H1 (cell line): ENCODE measurements at places on chromosomes 3 and 15. TPM values are rescaled to one million over a fixed set of nuclear protein-coding genes. Genes with fewer than 3 reads are reported as not detected.

DNA sequence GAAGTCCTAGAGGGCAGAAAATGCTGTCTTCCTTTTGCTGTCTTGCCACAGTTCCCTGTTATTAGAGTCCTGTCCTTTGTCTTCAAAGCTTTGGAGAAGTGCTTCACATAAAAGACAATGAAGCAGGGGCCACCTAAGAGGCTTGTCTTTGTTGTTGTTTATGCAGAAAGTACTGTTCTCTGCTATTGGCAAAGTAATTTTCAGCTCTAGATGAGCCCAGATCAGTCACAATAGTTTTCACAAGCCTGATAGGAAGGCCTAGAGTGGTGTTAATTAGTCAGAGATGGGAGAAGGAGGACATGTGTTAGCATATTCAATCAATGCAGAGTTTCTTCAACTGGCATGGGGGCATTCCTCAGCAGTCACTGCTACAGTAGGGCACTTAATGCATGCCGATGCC, 300.0 kb downstream of the PTPRG start:
- no peak overlapping the region for H3K4me3 ChIP-seq
- H3K36me3 ChIP-seq = no peaks in the 10 kb centered on the region
- H3K4me1 ChIP-seq = no peaks in the 10 kb centered on the region; the same call in 1 of the 2 replicates
- H3K27ac ChIP-seq = no peak overlapping the region
- no peaks in the 10 kb centered on the region for H3K27me3 ChIP-seq

DNA sequence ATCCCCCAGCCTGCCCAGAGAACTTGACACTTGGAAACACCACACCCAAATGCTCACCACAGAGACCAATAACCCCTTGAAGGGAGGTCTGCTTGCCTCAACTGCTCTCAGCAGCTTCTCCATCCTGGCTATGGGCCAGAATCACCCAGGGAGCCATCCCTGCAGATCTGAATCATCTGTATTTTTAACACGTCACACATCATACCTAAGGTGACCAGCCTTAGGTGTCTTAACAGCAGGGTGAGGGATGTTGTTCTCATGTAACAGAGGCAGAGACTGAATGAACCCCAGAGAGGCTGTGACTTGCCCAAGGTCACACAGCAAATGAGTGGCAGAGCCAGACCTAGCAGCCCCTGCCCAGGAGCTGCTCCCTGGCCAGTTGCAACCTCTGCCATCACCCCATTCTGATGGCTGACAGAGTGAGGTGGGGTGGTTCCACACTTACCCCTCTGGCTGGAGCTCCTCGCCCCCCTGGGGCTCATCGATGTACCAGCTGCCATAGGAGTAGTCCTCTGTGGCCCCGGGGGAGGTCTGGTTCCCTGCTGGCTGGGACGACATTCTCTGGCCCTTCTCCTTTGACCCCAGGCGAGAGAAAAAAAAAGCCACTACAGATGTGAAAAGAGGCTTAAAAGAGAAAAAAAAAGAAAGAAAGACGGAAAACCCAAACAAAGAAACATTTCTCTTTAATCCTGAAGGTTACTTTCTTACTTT, 722 bp downstream of the STRA6 start:
- H3K4me3 ChIP-seq = peak overlapping the region; percentile 18; the same call in 1 of the 2 replicates
- DNase-seq = no peak
- no peaks in the 10 kb centered on the region for H3K27me3 ChIP-seq
- H3K36me3 ChIP-seq = no peaks in the 10 kb centered on the region

DNA sequence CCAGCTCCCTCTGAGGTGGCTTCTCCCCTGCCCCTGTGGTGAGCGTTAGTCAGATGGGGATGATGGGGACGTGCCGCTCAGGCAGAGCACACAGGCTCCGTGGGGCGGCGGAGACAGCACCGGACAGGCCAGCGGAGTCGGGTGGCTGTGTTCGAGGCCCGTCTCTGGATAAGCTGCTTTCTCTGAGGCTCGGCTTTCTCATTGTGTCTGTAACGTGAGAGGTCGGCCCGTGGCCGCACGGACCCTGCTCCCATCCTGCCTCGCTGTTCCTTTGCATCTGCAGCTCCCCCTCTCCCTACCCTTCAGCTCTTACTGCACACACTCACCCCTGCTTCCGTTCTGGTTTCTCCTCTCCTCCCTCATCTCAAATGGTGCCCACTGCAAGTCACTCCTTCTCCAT, 62.5 kb downstream of the FAM43A start:
- peak; percentile 53 for DNase-seq
- H3K4me3 ChIP-seq = no peak overlapping the region
- no peaks in the 10 kb centered on the region for H3K27me3 ChIP-seq
- no peak overlapping the region for H3K27ac ChIP-seq
- H3K4me1 ChIP-seq = peaks cover 22% of the 10 kb centered on the region
- H3K36me3 ChIP-seq = no peaks in the 10 kb centered on the region

DNA sequence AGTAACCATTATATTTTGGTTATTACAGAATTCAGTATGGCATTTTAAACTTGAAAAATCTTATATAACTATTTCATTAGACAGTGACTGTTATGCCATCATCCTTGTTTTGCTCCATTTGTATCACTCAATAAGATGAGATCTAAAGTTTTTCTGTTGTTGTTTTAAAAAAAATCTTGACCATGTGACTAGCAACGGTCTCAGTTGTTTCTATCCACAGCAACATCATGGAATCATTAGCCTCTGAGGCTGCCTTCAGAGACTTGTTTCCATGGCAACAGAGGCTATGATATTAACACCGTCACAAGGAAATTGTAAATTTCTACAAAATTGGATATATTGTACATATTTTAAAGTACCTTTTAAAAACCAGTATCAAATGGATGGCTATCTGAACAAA, 129.8 kb downstream of the DLG1 start:
- H3K36me3 ChIP-seq = no peaks in the 10 kb centered on the region
- no peak overlapping the region for H3K4me3 ChIP-seq
- H3K27me3 ChIP-seq = no peaks in the 10 kb centered on the region
- H3K27ac ChIP-seq = no peak overlapping the region
- no peak for DNase-seq

GRCh38 chr3:122074621-122075265, 19.6 kb downstream of the CD86 start:
- no peak for DNase-seq
- no peaks in the 10 kb centered on the region for H3K27me3 ChIP-seq
- H3K4me1 ChIP-seq = no peaks in the 10 kb centered on the region
- H3K36me3 ChIP-seq = no peaks in the 10 kb centered on the region
- H3K27ac ChIP-seq = no peak overlapping the region

DNA sequence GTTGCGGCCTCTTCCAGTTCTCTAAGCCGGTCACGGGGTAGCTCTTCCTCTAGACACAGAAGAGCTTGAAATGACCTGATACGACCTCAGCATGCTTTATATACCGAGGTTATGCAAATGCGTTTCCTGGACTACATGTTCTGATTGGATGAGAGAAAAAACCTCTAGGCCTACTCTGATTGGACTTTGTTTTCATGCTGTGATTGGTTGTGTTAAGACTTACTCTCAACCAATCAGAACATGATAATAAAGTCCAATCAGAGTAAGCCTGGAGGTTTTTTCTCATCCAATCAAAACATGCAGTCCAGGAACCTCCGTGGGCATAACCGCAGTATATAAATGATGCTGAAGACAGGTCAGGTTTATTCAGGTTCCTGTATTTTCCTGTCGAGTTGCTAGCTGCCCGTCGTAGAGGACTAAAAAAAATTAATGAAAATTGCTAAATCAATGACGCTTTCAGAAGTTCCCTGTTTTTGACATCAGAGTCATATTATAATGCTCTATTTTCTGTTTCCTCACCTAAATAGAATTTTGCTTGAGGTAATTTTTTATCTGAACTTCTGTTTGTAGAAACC, 177.4 kb downstream of the POTEB3 start:
- no peak overlapping the region for H3K27ac ChIP-seq
- H3K27me3 ChIP-seq = no peaks in the 10 kb centered on the region
- H3K4me3 ChIP-seq = no peak overlapping the region
- no peaks in the 10 kb centered on the region for H3K36me3 ChIP-seq
- no peaks in the 10 kb centered on the region for H3K4me1 ChIP-seq
- DNase-seq = no peak

DNA sequence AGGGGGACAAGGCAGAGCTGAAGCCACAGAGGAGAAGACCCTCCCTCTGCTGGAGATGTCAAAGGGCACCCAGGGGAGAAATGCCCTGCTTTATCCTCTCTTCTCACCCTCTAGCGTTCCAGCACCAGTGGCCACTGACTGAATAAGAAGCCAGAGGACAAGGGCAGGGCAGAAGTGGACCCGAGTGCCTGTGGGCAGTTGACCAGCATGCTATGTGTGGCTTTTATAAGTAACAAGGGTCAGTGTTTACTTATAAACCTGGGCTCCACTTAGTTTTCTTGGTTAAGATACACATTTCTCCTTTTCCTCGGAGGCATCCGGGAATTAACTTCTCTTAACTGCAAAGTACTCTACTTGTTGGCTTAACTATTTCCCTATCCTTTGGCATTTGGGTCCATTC, 13.3 kb upstream of the HDAC11 start:
- H3K27ac ChIP-seq = no peak overlapping the region
- 0 out of 2 replicates have a peak, but pooled peaks cover 6% of the 10 kb centered on the region for H3K27me3 ChIP-seq
- no peaks in the 10 kb centered on the region for H3K4me1 ChIP-seq
- no peak for DNase-seq

DNA sequence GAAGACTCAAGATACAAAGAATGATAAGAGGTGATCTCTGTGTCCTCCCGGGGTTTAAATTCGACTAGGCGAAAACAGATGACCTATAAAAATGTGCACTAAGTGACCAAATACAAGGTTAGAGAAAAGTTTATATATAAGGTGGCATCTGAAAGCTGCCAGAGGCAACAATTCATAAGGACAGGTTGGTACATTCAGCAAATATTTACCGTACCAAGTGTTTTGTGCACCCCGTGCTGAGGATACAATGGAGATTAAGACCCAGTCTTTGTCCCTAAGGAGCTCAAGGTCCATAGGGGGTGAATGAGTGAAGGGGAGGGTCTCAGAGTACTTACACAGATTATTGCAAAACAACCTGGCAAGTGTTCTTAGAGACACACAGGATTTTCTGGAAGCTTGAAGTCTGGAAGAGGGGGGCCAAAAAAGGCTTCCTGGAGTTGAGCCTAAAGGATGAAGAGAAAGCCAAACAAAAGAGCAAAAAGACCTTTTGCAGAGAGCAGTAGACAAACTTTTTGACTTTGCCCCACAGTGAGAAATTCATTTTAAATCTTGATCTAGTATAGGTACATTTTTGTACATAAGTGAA, 71.4 kb upstream of the LRIG1 start:
- H3K27ac ChIP-seq = no peak overlapping the region
- no peak for DNase-seq
- H3K4me1 ChIP-seq = peaks cover 12% of the 10 kb centered on the region; the same call in 1 of the 2 replicates
- peaks cover 13% of the 10 kb centered on the region for H3K27me3 ChIP-seq
- H3K4me3 ChIP-seq = peak overlapping the region; percentile 32; the same call in 1 of the 2 replicates

Gene CRABP1
- total RNA-seq = 385 and 388 TPM in 2 replicates
